Osteoblast (primary cell): ENCODE measurements at places on chromosomes 6 and 20. TPM values are rescaled to one million over a fixed set of nuclear protein-coding genes. Genes with fewer than 3 reads are reported as not detected.

Gene DSP
- total RNA-seq, result 84.0 and 119 TPM in 2 replicates

- peak; percentile 89 for DNase-seq
These were observed 135.9 kb downstream of the AGPAT4 start for GRCh38 chr6:161137839-161138542.

DNA sequence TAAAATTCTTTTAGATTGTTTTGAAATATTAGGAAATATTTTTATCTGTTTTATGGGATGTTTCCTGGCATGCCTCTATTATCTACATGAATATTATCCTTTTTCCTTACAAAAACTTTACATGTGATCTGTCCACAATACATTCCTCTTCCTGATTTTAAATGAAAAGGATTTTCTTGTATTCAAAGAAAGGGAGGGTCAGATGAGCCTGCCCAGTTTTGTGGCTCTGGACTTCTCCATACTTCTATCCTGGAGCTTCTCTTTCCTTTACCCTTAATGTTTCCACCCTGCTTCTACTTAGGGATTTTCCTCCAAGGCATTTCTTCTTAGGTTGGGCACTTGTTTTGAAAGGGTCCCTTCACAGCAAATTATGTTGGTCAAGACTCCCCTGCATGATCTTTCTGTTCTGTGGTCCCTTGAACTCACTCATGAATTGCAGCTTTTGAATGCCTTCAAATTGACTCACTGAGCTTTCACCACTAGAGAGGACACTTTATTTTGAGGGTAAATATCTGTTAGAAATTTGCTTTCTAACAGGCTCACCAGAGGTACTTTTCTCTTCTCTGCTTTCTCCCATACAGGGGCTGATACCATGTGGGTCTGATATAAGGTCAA, 104.9 kb downstream of the CENPW start:
- no peak for DNase-seq

DNA sequence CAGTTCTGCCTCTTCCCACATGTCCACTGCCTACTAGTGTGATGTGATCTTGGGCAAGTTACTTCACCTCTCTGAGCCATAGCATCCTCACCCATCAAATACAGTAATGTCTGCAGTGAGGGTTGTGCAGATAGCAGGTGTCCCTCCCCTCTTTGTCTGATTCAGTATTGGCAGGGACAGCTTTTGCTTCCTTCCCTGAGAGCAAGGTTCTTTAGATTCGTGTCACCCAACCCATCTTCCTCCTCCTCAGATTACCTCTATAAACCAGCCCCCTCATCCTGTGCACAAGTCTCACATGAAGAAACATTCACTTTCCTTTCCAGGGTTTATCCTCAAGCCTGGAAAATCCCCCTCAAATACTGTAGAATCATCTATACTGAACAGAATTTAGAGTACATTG, 15.4 kb downstream of the ACTR5 start:
- DNase-seq, result peak; percentile 42

DNA sequence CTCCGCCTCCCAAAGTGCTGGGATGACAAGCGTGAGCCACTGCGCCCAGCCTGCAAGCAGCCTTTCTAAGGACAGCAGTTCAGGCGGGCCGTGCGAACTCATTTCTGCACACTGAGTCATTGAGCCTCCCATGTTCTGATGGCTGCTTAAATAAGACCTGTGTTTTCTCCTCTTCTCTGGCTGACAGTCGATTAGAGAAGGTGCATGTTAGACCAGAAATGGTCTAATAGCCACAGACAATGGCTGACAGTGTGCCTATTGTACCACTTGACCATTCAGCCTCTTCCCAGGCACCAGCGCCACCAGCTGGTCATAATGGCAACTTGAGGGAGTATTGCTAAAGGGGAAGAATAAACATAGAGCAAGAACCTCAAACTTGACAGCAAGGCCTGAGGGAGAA, 6.2 kb downstream of the CST11 start:
- no peak for DNase-seq

Gene CEP162
- 17.0 and 17.4 TPM in 2 replicates for total RNA-seq
